ENCODE measurements at places on chromosomes 3 and 15.

- DNase-seq: peak; percentile 86
Measured at GRCh38 chr3:42502429-42503250, at the start of gene VIPR1. VIPR1 (plus strand) TSS chr3:42502643; CDS start chr3:42502736, 93 bp downstream.

GRCh38 chr15:58484791-58485600, 53.2 kb downstream of the LIPC start:
- peak; percentile 28 for DNase-seq

- no peak for DNase-seq
Measured at GRCh38 chr3:52752045-52752660, 18.6 kb downstream of the NEK4 start.

DNA sequence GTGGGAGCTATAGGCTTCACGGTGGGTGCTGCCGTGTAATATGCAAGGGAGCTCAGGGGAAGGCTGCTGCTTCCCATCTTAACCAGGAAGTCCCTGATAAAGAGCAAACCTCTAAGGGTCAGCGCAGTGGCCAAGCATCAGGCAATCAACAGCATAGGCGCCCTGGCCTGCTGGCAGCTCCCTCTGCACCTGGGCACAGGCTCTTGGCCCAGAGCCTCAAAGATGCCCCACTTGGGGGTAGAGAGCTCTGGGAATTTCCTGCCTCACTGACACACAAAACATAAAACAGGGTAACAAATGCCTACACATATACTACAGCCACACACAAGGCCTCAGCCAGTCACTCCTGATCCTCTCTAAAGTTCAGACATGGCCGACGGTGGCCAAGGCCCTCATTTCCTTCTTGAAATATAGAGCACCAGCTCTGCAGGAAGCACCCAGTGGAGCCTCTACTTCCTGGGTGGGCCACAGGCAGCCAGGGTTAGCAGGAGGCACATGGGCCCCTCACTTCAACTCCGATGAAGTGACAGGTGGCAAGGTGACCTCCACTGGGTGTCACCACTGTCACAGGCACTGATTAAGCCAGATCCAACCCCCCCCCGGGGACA, 20.5 kb downstream of the SLC41A3 start:
- no peak for DNase-seq

GRCh38 chr15:72229076-72229946, 1.7 kb downstream of the PKM start:
- DNase-seq: peak; percentile 20
